ENCODE measurements at places on chromosomes 7 and 10. TPM values are rescaled to one million over a fixed set of nuclear protein-coding genes. Genes with fewer than 3 reads are reported as not detected.

NKX2-3 gene
- not detected for total RNA-seq

ACTR3C gene
- total RNA-seq: 4.1 TPM

EVX1 gene
- not detected for total RNA-seq

BAMBI gene
- 10.8 TPM for total RNA-seq

PLXNA4 gene
- total RNA-seq: 12.5 TPM

DUS4L gene
- 8.7 TPM for total RNA-seq

ERVW-1 gene
- total RNA-seq: not detected

OPN4 gene
- 0.25 TPM for total RNA-seq

MINPP1 gene
- total RNA-seq: 10.0 TPM

DNA sequence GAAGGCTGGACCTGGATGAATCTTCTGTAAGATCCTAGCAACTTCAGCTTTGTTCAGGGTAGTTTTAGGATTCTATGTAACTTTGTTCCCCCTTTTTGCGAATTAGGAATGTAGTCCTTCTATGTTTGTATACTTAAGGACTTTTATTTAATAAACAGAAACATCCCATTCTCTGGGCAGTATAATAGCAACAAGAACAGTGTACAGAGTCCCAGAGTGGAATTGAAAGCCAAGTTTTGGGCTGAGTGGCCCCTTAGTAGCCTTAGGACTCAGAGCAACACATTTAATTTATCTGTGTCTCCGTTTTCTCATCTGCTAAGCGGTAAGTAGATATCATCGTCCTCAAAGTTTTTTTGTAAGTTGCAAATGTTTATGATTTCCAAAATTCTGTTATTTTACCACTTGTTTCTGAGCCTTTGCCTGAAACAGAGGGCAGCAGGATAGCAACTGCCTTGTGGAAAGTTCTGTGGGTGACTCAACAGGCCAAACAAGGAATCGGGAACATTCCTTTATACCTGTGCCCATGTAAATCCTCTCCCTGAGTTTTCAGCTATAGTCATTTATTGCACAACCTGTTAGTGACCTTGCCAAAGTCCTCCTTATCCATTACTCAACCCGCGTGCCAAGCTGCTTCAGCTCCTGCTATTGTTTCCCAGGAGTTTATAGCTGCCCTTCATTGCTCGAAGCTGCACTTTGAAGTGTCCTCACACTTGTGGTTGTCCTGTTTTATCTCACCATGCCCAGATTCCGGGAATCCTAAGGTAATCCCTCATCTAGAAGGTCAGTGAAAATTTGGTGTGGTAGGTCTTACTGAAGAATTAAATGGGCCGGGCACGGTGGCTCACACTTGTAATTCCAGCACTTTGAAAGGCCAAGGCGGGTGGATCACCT, 199.1 kb upstream of the AHR start:
- peak; percentile 24 for DNase-seq

DNA sequence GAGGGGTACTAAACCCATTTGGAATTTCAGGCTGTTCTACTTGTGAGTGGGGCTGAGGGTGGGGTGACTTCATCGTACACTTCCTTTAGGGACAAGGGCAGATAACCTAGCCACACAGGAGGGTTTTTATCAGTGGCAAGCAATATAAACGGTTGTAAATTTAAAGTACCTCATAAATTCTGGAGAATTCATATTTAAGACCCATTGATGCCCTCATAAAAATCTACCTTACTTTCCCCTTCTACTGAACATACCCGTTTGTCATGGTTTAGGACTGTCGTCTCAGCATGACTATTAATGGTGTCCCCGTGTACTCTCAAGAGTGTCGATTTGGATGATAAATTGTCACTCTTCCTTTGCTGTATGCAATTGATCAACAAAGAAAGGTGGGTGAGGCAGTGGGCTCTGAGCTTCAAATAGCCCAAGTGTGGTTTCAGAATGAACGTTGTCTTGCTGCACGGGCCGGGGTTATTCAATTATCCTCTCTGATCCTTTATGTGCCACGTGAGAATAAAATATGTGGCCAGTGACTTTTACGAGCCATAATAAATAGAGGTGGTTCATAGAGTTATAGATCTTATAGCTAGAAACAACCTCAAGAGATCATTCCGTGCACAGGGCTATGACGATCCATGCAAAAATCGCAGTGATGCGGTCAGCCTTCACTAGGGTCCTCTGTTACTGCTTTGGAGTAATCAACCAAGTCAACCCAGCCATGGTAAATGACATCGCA, 82.2 kb downstream of the FAM107B start:
- no peak for DNase-seq

DNA sequence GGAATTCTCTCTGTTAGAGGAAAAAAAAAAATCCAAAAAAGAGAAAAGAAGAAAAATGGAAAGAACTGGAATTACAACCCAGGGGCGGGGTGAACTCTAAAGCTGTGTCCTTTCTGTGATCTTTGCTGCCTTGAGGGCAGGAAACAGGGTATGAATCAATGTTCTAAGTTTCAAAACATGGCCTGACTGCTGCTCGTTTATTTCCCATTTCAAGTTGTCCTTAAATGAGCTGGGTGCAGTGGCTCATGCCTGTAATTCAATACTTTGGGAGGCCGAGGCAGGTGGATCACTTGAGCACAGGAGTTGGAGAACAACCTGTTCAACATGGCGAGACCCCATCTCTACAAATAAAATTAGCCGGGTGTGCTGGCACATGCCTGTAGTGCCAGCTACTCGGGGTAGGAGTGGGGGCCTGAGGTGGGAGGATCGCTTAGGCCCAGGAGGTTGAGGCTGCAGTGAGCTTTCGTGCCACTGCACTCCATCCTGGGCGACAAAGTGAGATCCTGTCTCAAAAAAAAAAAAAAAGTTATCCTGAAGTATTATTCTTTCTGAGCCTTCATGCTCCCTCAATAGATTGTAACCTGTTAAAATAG, 24.7 kb upstream of the TFAM start:
- no peak for DNase-seq

- no peak for DNase-seq
These were observed 88.8 kb downstream of the LHPP start for GRCh38 chr10:124550293-124551034.

DNA sequence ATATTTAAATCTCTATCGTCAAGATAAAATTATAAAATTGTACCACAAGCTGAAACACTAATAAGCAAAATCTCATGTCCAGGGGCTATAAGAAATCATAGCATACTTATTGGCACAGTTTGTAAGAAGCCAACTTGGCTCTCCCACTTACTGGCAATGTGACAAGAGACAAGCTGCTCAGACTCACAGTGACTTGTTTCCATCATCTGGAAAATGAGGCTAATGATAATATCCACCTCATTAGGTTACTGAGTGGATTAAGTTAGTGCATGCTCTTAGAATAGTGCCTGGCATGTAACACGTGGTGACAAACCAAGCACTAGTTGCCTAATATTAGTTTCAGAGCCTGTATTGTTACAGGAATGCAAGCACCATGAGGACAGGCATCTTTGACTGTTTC, 234.4 kb downstream of the GLI3 start:
- no peak for DNase-seq

GRCh38 chr10:127082651-127083050, 113.7 kb downstream of the INSYN2A start:
- DNase-seq: no peak

- DNase-seq: peak; percentile 33
These were observed 9.2 kb upstream of the ATXN7L1 start for GRCh38 chr7:105885387-105886111.

DNA sequence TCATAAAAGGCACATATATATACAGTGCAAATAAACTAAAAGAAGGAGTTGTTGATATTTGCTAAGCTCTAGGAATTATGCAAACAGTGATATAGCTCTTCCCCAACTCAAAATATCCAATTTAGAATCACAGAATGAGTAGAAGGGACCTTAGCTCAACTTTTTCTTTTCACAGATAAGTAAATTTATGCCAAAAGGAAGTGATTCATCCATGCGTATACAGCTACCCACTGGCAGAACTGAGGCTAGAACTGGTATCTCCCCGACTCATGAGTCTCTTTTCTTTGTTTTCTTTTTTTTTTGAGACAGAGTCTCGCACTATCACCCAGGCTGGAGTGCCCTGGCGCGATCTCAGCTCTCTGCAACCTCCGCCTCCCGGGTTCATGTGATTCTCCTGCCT, 54.2 kb upstream of the SVIL start:
- DNase-seq: no peak

- DNase-seq: no peak
These were observed 103.4 kb downstream of the ABCA13 start for GRCh38 chr7:48274662-48275061.

DNA sequence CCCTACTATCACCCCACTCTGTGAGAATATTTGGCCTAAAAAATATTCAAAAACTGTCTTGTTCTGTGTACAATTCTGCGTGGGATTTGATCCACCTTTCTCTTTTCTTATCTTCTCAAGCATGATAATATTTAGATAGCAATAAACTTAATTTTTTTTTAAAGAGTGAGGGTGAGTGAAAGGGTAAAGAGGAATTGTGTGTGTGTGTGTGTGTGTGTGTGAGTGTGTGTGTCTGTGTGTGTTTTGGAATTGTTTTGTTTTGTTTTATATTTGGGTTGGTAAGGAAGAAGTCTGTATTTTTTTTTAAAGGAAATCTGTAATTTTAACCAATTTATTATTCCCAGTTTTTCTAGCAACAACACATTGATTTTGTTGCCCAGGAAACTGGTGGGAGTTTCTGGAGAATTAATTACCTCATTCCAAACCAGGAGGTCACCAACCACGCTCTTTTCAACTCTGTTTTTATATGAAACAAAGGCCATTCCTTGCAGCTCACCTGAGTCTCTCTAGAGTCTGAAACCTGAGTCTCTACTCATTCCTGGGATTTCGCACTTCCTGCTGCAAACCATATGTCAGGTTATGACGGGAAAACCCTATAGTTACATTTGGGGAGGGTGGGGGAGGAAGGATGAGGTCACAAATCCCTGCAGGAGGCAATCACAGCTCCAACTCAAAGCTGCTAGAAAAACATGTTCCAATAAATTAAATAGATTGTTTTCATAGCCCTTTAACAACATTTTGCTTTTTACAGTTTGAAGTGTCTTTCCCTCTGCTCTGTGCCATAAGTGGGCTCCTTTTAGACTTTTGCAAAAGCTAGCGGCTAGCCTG, 38.1 kb upstream of the XPNPEP1 start:
- no peak for DNase-seq

DNA sequence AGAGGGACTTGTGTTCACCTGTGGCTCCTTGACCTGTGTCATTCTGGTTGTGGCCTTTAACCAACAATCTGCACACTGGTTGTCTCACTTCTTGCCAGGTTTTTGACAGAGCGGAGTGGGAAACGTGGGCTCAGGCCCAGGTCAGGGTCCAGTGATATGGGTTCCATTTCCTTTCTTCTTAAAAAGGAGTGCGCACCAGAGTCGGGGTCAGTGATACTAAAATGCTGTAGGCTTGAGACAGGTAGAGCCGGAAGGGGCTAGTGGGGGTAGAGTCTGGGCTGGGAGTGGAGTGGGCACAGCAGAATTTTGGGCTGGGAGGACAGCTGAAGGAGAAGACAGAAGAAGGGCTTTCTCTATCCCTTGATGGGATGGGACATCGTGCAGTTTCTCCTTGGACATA, 61.2 kb downstream of the SH2D4B start:
- DNase-seq: no peak

- DNase-seq: no peak
These were observed 73.5 kb upstream of the CACNA2D1 start for GRCh38 chr7:82517050-82517449.

DNA sequence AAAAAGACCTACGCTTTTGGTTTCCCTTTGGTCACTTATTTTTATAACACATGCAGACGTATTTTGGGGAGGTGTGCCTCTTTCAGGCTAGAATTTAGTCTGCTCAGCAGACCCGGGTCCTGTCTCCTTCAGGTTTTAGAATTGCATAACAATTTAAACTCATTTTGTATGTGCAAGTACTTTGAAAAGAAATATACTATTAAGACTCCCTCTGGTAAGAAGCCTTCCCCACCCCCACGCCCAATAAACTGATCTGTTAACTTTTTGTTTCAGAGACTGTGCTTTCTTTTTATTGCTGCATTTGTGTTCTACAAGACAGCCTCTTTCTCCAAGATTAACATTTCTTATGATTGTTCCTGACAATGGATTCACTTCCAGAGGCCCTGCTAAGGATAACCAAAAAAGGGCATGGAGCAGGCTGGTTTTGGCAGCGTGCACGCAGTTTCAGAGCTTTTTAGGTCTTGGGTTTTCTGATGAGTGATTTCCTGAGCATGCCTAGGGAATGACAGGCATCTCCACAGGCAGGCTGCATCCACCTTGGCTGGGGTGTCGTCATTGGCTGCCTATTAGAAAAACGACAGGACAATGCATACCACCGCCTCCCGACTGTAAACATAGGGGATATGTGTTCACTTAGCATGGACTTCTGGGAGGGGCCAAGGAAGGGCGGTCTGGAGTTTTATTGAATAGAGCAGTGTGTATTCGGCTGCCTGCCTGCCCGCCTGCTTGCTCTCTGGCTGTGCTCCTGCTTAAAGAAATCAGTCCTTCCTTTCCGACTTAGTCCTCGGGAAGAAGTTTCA, at the start of gene CALD1:
TSS of gene CALD1 (plus strand) at position 694 of the 800 bp plus-strand sequence. CDS start 88,100 bp downstream, outside the sequence.
- peak; percentile 81 for DNase-seq

GRCh38 chr10:78875932-78876331, 192.8 kb upstream of the ZMIZ1 start:
- no peak for DNase-seq

- peak; percentile 15 for DNase-seq
These were observed 14.5 kb upstream of the DNAAF5 start for GRCh38 chr7:711922-712380.

DNA sequence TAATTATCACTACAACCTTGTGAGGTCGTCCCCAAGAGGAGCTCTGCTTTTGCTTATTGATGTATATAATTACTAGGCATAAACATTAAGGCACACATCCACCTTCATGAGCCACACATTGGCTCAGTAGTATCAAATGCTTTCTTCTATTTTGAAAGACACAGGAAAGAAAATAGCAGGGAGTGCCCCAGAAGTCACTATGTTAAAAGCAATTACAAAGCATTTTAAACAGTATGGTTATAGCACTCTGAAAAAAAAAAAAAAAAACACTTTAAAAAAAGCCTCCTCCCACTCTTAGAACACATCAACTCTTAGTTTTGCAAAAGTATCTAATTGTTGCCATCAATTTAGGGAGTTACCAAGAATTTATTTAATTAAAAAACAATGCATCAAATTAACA, 474.2 kb downstream of the PARD3 start:
- DNase-seq: no peak

GRCh38 chr7:122046402-122046801, 97.6 kb downstream of the AASS start:
- DNase-seq: no peak

DNA sequence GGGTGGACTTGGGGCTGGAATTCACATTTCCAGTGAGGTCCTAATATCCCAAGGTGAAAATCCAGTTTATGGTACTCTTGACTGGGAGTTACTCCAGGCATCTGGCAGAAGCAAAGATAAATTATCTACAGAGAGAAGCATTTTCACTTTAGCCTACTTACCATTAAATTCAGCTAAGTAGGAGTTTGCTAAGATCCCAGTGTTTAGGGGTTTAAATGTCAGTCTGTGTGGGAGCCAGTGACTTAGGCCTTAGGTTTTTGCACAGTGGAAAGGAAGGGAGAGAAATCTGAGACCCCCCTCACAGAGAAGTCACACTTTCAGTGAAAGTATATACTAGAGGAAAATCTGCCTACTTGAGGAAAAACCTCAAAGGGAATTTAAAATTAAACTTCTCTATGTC, 134.2 kb downstream of the IQUB start:
- no peak for DNase-seq

GRCh38 chr10:22247636-22248035, 29.8 kb upstream of the EBLN1 start:
- no peak for DNase-seq
